ENCODE measurements at places on chromosomes 4 and X. TPM values are rescaled to one million over a fixed set of nuclear protein-coding genes. Genes with fewer than 3 reads are reported as not detected.

The HMGB3 gene
- total RNA-seq, result 56.5 TPM

The PCDH11X gene
- total RNA-seq, result 0.99 TPM

The CSAG1 gene
- not detected for total RNA-seq

The NEIL3 gene
- 7.4 TPM for total RNA-seq

The FREM3 gene
- not detected for total RNA-seq

The GAGE12H gene
- not detected for total RNA-seq

The ADH1C gene
- not detected for total RNA-seq
